A549 treated with Mapracorat at 1 μM for 4 hours (cell line): ENCODE measurements at places on chromosomes 1 and 21. TPM values are rescaled to one million over a fixed set of nuclear protein-coding genes. Genes with fewer than 3 reads are reported as not detected.

The PTP4A2 gene
- total RNA-seq = 164 to 188 TPM (median 176 TPM) in 5 replicates

The F3 gene
- 4.0 to 6.3 TPM (median 5.1 TPM) in 5 replicates for total RNA-seq

The NPHS2 gene
- not detected in 5 replicates for total RNA-seq

The CFHR2 gene
- not detected in 5 replicates for total RNA-seq

The PTPRF gene
- 81.1 to 113 TPM (median 93.5 TPM) in 5 replicates for total RNA-seq

The SLC6A9 gene
- total RNA-seq = 11.5 to 16.0 TPM (median 13.8 TPM) in 5 replicates

The DCST1 gene
- not detected in 5 replicates for total RNA-seq

The CYP4A22 gene
- total RNA-seq = not detected in 5 replicates

The GJB4 gene
- 0.06 to 0.13 TPM (median 0.10 TPM) in 5 replicates for total RNA-seq

The PRAMEF5 gene
- not detected in 5 replicates for total RNA-seq

The TDRD10 gene
- total RNA-seq = 0.23 TPM in 1 of 5 replicates, not detected in the others

The DPT gene
- total RNA-seq = not detected in 5 replicates

The MIER1 gene
- 8.4 to 11.9 TPM (median 10.1 TPM) in 5 replicates for total RNA-seq

The HES2 gene
- total RNA-seq = 2.6 to 5.7 TPM (median 5.2 TPM) in 5 replicates

The FCRLA gene
- total RNA-seq = not detected in 5 replicates

The DDI2 gene
- 7.1 to 9.0 TPM (median 7.5 TPM) in 5 replicates for total RNA-seq

The NEGR1 gene
- not detected in 5 replicates for total RNA-seq

The JAM2 gene
- not detected in 5 replicates for total RNA-seq

The AMY1B gene
- total RNA-seq = not detected in 5 replicates

The CFHR4 gene
- not detected in 5 replicates for total RNA-seq

The MMP23B gene
- total RNA-seq = 0.18 to 1.2 TPM (median 0.64 TPM) in 5 replicates

The LRRC38 gene
- 0.06 TPM in 1 of 5 replicates, not detected in the others for total RNA-seq

The CSRP1 gene
- 376 to 565 TPM (median 395 TPM) in 5 replicates for total RNA-seq

The H6PD gene
- 4.7 to 8.0 TPM (median 6.5 TPM) in 5 replicates for total RNA-seq

The FLAD1 gene
- 38.5 to 48.1 TPM (median 42.6 TPM) in 5 replicates for total RNA-seq

The MNDA gene
- not detected in 5 replicates for total RNA-seq

The CNIH3 gene
- 0.30 to 0.89 TPM (median 0.63 TPM) in 5 replicates for total RNA-seq

The SLC30A7 gene
- total RNA-seq = 7.4 to 10.2 TPM (median 8.5 TPM) in 5 replicates

The AADACL3 gene
- total RNA-seq = not detected in 5 replicates

The CELA3A gene
- total RNA-seq = not detected in 5 replicates

The CATSPERE gene
- 0.06 to 0.08 TPM (median 0.07 TPM) in 3 of 5 replicates, not detected in the others for total RNA-seq

The OR2M3 gene
- not detected in 5 replicates for total RNA-seq

The TLR5 gene
- total RNA-seq = 0.13 to 0.31 TPM (median 0.19 TPM) in 5 replicates
